HFFc6 (cell line): ENCODE measurements at places on chromosomes 7 and 10.

DNA sequence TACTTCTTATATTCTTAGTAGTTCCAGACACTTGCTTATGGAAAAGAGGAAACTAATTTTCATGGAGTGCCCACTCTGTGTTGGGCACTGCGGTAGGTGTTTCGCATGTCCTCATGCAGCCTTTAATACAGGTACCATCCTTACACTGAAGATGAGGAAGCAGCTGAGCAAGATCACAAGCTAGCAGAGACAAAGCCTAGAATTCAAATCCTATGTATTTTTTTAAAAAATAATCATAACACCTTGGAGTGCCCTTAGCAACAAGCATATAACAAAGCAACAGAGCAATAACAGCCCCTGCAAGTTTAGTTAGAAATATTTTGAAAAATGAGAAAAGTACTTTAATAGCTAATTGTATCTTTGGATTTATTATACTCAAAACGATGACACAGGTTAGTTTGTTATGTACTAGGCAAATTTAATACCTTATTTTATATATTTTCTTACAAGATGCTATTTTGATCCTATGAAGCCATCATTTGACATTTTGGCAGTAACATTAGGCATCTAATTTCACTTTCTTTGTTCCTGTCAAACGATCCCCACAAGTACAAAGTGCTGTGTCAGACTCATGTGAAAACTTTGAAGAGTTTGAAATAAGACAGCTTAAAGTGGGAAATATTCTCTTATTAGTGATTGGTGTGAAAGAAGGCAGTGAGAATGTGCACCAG lies 245.8 kb downstream of the CDK14 start:
- DNase-seq = no peak

DNA sequence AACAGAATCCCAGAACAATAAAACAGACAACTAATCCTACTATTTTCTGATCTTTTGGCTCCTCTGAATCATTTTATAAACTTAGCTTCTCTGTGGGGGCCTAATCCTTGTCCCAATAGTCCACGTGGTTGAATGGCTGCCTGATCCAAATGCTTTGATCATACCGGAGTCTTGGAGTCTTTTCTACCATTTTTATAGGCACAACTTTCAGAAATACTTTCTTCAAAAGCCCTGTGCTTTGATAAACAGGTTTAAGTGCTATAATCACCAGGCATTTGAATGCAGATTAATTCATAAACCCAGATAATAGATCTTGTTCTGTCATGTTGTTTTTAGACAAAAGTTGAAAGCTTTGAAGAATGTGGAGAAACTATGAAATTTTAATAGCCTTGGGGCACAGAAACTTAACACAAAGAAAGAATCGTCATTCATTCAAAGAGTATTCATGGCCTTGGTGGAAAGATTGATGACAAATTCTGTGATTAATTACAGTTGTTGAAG lies 163.7 kb downstream of the AHR start:
- DNase-seq = peak; percentile 8

- no peak for DNase-seq
Measured at GRCh38 chr7:102434039-102434486, 688 bp downstream of the ORAI2 start.

DNA sequence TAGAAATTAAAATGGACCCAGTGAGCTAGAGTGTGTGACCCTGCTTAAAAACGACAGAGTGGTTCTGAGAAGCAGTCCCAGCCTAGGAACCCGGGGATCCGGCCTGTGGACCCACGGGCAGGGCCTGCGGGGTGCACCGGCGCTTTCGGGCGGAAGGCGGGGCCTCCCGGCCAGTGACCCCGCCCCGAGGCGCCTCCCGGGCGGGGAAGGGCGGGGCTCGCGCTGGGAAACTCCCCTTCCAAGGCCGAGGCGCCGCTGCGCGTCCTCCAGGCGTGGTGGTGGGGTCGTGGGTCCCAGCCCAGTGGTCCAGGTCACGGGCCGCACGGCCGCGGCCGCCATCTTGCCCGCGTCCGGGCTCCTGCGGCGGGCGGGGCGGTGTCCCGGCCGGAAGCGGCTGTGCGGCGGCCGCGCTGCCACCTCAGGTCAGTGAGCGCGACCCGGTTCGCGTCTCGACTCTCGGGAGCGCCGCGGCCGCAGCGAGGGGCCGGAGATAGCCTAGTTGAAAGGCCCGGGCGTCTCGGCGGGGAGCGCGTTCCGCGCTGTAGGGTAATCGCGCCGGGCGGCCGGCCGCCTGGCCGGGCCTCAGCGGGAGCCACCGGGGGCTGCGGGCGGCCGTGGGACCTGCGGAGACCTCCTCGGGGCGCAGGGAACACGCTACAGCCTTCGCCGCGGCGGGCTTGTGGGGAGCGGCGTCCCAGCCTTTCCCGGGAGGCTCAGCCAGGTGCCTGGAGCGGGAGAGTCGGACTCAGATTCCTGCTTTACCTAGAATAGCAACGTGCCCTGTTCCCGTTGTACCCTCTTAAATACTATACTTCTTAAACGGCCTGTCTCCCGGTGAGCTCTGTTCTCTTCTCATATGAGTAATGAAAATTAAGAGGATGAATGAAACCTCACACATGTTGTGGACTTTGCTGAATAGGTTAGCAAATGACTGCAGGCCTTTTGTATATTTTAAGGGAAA lies at the start of gene MIOS:
TSS of gene MIOS (plus strand) at position 234 of the 961 bp plus-strand sequence. CDS start 5,592 bp downstream, outside the sequence.
- peak; percentile 51 for DNase-seq

DNA sequence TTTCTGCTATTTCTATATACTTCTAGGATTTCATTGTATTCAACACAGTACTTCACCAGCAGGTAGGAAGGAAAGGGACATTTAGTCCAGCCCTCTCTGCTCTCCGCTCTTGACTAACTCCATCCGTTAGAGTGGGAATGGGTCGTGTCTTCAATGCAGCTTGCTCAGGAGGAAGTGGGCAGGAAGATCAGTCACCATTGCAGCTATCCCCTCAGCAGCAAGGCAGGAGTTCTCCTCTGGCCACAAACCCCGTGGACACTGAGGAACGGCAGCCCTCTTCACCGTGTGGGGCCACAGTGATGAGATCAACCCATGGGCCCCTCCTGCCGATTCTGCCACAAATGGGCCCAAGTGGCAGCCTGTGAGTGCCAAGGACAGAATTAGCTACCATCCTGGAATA lies 30.2 kb upstream of the IKZF1 start:
- DNase-seq = no peak
